Suppressor macrophage (primary cell): ENCODE measurements at places on chromosomes 4 and X.

- DNase-seq: no peak
These were observed 65.7 kb downstream of the ZFYVE28 start for GRCh38 chr4:2352729-2353221.

DNA sequence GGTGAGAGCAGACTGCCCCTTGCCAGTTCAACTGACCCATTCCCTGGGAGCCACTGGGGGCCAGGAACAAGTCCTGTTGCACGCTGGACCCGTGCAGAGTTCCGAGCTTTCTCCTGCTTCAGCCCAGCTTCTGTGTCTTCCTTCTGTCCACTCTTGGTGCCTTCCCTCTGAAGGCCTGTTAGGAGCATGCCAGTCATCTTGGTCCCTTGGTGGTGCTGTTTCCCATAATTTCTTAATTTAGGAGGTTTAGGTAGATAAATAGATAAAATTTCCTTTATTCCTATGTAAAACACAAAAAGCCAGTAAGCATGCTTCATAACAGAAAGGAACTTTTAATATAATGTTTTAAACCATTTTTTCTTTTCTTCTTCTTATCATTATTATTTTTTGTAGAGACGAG is 672.7 kb downstream of the CCSER1 start:
- DNase-seq: no peak

DNA sequence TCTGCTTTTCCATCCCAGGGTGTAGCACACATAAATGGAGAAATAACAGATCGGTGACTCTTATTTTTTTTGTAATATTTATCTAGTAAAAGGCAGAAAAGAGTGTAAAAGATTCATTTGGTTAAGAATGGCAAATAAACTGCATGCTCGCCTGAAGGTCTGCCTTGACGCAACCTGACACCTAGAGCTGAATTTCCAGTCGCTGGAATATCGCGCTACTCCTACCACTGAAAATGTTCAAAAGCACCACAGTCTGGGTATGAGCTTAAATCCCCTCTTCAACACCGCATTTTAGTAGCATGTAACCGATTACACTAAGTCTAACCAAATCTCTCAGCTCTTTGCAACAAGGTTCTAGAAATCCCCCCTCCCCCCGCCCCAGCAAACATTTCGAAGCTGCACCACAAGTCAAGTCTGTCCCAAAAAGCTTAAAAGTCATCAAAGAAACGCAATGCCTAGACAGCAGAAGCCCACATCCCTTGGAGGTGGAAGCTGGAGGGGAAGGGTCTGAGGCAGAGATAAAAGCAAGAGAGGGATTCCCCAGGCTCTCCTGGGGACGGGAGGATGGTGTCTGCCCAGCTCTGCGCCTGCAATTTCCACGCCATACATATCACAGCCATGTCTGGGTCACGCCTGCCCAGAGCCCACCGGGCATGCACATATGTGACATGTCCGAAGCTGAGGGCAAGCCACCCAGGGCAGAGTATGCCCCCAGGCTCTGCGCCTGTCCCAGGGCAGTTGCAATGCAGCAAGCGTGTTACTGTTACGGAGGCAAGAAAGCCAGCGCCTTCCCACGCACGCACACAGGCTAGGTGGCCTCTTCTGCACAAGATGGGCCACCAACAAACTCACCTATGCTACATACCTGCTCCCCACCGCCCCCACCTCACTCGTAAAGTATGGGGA is 1.4 kb downstream of the FGF13 start:
- no peak for DNase-seq

- DNase-seq: peak; percentile 36
These were observed 758 bp upstream of the NR3C2 start for GRCh38 chr4:148442832-148443511.

GRCh38 chr4:173343832-173344397 is 9.8 kb upstream of the HMGB2 start:
- DNase-seq: no peak

GRCh38 chrX:47482065-47482511 is 934 bp downstream of the ZNF41 start:
- no peak for DNase-seq

DNA sequence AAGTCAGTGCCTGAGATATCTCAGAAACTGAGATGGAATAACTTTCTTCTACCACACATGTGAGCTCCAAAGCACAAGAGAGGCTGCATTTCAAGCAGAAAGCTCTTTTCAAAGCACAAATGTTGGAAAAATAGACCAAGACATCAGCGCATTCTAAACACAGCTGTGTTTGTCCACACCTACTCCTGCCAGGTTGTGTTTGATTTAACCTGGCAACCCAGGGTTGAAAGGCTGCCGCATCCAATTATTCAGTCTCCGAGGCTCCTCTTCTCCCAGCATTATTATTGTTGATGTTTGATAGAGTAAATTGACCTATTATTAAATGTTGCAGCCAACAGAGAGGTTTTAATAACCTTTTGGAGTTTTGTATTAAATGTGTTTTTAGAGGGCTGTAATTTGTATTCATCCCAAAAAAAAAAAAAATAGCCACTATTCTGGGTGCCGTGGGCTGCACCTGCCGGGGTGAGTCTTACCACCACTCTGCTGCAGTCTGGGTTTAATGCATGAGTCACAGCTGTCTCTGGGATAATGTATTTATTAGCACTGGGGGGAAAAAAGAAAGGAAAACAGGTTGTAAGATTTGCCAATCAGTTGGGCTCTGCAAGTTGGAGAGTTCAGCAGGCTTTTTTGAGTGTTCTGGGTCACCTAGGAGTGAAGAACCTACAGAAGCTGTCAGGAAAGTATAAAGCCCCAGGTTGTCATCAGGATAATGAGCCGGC is 105.2 kb upstream of the NOCT start:
- no peak for DNase-seq

GRCh38 chrX:56233100-56233499 is 944 bp downstream of the KLF8 start:
- no peak for DNase-seq

- no peak for DNase-seq
These were observed 300.7 kb downstream of the NR3C2 start for GRCh38 chr4:148141501-148141900.

DNA sequence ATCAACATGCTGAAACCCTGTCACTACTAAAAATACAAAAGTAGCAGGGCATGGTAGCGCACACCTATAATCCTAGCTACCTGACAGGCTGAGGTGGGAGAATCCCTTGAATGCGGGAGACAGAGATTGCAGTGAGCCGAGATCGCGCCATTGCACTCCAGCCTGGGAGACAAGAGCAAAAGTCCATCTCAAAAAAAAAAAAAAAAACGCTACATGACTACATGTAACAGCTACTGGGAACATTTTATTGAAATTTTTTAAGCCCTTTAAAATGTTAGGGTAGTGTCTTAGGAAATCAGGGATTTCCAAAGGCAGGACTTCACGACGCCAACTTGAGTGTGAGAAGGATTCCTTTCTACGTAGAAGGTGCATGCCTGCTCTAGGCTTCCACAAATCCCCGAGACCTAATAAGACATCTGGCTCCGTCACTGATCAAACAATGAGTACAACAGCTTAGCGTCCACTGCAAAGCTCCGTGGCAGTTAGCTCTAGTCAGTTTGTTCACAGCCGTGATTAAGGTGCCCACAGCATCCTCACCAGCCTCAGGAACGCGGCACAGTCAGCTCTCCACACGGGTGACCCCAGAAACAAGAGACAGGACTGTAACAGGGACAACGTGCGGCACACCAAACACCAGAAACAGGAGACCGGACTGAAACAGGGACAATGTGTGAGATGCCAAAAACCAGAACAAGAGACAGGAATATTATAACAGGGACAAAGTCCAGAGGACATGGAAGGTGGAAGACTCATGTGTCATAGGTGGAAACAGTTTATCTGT is 33.7 kb downstream of the DHRSX start:
- no peak for DNase-seq

GRCh38 chrX:49171752-49172279 is at the start of gene PLP2:
Gene PLP2 (plus strand): TSS chrX:49171898. CDS start chrX:49172001, 103 bp downstream.
- peak; percentile 52 for DNase-seq

GRCh38 chr4:158817562-158818296 is 48.9 kb downstream of the FNIP2 start:
- DNase-seq: peak; percentile 89

- DNase-seq: no peak
These were observed 70.7 kb downstream of the EVC start for GRCh38 chr4:5781691-5782090.

DNA sequence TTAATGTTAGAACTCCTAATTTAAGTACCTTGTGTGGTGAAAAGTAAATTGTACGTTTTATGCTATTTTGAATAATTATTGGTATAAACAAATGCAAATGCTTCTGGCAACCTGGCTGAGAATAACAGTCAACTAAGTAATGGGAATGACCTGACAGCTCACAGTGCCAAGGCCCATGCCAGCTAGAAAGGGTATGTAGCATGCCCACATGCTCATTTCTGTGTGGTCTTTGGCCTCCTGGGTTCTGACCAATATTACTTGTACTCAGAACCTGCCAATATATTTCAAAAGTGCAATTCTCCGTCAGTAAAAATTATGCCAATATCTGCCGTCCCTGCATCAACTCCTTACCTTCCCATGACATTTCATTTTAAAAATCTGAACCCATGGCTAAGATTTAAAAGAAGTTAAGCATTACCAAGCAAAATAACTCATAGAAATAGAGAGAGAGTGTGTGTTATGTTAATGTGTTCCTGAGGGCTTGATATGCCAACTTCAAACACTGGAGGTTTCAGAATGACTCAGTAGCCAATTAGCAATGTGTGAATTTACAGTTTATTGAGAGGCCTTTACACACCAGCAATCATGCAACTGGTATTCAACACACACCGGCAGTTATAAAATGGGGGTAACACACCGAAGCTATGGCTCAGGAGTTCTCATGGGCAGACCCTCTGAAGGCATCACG is 820.8 kb downstream of the FSTL5 start:
- no peak for DNase-seq
